HepG2 (cell line): ENCODE measurements at places on chromosomes 12 and 14. TPM values are rescaled to one million over a fixed set of nuclear protein-coding genes. Genes with fewer than 3 reads are reported as not detected.

GRCh38 chr12:131441060-131441396 lies 269.9 kb upstream of the SFSWAP start:
- no peak overlapping the region for H3K4me3 ChIP-seq
- H3K4me1 ChIP-seq: no peaks in the 10 kb centered on the region
- H3K27me3 ChIP-seq: peaks cover 2% of the 10 kb centered on the region
- DNase-seq: no peak
- no peak overlapping the region for H3K27ac ChIP-seq

GLI1 gene
- total RNA-seq: 0.20 TPM in 1 of 2 replicates, not detected in the other

DNA sequence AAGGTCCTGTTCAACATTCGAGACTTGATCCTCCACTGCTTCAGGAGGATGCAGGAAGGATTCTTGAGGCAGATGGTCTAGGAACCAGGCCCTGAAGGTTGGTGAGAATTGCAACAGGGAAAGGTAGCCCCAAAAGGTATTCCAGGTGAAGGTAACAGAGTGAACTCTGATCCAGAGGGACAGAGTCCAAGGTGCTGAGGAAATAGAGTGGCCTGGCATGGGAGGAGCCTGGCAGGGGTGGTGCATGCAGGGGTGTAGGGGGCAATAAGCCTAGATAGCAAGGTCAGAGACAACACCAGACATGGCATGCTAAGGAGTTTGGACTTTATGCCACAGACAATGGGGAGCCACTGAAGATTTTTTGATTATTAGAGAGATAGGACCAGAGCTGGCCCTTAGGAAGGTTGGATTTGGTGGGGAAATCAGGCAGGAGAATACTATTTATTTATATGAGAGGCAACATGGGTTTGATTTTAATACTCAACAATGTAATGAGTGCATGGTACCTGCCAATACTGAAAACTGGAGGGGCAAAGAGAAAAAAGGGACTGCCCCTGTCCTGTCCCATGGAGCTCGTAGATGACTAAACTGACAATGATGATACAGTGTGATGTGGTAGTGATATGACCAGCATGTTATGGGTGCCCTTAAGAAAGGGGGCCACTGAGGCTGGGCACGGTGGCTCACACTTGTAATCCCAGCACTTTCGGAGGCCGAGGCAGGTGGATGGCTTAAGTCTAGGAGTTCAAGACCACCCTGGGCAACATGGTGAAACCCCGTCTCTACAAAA lies 50.5 kb upstream of the TMED10 start:
- DNase-seq: no peak
- H3K4me3 ChIP-seq: no peak overlapping the region
- no peak overlapping the region for H3K27ac ChIP-seq
- H3K27me3 ChIP-seq: peaks cover 3% of the 10 kb centered on the region; the same call in 2 of the 3 replicates

BMP4 gene
- total RNA-seq: 42.0 and 56.4 TPM in 2 replicates

TEX22 gene
- total RNA-seq: 0.27 and 0.55 TPM in 2 replicates

DNA sequence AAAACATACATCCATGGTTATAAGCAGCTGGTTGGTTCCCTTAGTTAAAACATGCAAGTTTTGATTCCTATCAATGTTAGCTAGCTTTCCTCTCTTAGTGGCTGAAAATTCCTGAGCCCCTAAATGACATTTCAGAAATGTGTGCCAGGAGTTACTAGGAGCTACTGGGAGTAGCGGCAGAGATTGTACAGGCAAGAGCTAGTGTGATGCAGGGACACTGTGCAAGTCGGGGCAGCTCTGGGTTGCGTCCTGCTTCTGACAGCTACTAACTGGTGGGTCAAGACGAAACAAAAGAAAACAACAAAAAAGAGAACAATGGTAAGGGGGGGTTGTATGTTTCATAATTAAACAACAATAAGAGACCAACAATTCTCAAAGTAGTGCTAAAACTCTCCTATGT lies 35.4 kb downstream of the LRIG3 start:
- no peaks in the 10 kb centered on the region for H3K27me3 ChIP-seq
- H3K36me3 ChIP-seq: peaks cover 38% of the 10 kb centered on the region
- no peak overlapping the region for H3K27ac ChIP-seq
- DNase-seq: no peak
- H3K4me3 ChIP-seq: no peak overlapping the region

DNA sequence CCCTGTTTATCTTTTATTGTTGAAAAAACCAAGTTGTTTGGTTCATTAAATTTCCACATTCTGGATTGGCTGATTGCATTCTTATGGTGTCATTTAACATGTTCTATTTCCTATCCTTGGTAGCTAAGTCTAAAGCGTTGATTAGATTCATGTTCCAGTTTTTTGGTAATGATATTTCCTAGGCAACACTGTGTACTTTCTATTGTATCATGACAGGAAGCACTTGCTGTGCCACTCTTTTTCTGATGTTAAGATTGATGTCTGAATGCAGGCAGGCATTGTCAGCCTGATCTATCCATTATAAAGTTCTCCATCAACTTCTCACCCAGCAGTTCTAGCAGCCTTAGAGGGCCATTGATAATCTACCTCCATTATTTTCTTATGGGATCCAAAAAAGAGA lies 91.1 kb upstream of the ARID2 start:
- H3K27me3 ChIP-seq: no peaks in the 10 kb centered on the region; the same call in 1 of the 2 replicates
- no peaks in the 10 kb centered on the region for H3K4me1 ChIP-seq
- H3K4me3 ChIP-seq: no peak overlapping the region
- H3K27ac ChIP-seq: no peak overlapping the region
- no peak for DNase-seq
- H3K36me3 ChIP-seq: no peaks in the 10 kb centered on the region

- H3K27ac ChIP-seq: no peak overlapping the region
- H3K4me3 ChIP-seq: no peak overlapping the region
- no peaks in the 10 kb centered on the region for H3K36me3 ChIP-seq
- H3K27me3 ChIP-seq: no peaks in the 10 kb centered on the region
These were observed 75.0 kb downstream of the TRMT5 start for GRCh38 chr14:60905923-60906322.

RAD9B gene
- 0.38 TPM in 2 replicates for total RNA-seq

GRCh38 chr12:131640525-131640924 lies 70.4 kb upstream of the SFSWAP start:
- no peak for DNase-seq
- no peaks in the 10 kb centered on the region for H3K4me1 ChIP-seq
- H3K4me3 ChIP-seq: no peak overlapping the region
- no peak overlapping the region for H3K27ac ChIP-seq

ACYP1 gene
- total RNA-seq: 9.7 and 11.1 TPM in 2 replicates
